LNCaP clone FGC (cell line): ENCODE measurements at places on chromosomes 3 and 15.

DNA sequence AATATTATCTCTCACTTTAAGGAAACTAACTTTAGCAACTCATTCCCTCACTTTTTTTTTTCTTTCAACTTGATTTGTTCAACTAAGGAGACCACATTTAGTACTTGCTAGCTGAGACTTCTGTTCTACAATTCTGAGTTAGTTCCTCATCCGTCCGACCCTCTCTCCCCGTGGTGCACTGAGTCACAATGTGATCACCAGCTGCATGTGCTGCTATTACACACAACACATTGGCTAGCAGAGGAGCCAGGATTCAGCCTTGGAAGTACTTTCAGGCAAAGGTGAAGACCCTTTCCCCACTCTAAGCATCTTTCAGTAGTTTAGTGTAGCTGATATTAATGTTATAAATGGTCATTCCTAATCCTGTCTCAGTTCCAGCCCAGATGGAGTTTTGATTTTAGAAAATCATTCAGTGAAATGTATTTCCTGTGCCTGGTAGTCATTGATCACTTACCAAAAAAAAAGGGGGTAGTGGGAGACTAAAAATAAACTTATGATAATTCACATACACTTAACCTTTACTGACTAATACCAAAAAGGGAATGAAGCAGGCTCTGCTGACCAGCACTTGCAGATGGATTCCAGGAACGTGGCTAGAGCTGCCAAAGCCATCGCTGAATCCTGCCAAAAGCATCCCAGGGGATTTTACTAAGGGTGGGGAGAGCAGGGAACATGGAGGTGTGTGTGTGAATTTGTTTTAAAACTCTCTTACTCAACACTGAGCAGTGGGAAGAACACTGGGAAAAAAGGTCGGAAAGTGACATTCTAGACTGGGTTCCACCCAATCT is 424.8 kb downstream of the LPP start:
- DNase-seq, result no peak

DNA sequence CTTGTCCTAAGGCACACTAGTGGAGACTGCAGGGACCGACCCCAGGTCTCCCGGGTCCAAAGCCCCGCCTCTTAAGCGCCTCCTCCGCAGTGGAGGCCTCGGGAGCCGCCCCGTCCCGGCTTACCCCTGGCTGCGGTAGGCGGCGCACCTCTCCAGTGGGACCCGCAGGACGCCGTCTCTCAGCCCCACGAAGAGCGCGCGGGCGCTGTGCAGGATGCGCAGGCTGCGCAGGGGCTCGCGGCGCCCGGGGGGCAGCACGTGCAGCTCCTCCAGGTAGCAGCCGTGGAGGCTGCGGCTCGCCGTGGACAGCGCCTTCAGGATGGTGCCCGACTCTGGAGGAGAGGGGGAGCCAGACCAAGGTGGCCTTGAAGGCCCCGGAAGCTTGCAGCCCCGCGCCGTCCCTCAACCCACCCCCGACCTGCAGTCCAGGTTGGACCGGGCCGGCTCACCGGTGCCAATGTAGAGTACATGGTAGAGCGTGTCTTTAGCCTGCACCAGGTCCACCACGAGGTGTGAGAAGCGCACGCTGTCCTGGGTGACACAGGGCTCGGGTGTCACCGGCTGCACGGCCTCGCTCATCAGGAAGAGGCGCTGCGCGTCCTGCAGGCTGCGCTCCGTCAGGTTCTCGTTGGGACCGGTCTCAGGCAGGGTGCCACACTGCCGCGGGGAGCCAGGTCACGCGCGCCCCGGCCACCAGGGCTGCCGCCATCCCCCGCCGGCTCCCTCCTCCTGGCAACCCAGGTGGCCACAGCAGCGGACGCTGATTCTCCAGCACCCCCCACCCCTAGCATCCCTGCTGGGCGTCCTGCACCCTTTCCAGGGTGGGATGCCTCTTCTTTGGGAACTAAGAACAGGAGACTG is 105.5 kb downstream of the SEMA5B start:
- no peak for DNase-seq

DNA sequence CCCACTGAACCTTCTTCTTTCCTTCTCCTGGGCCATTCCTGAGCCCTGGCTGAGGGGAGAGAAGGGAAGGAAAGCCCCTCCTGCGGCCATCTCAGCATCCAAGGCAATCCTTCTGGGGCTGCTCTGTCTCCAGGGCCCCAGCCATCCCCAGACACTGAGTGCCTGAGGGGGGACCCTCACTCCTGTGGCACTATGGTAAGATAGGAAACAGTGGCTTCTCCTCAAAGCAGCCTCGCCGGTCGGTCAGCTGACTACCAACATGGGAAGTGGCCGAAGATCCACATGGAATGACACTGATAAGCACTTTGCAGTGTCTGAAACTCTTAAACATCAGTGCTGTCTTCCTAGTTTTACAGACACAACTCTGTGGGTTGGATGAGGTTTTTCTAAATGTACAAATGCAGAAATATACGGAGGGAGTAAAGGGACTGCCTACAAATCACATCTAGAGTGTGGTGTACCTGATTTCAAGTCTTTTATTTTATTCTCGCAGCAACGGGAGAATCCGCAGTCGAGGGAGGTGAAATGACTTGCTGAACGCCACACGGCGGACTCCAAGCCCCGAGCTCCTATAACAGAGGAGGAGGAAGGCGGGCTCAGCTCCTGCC is 973 bp upstream of the ITPKA start:
- no peak for DNase-seq

DNA sequence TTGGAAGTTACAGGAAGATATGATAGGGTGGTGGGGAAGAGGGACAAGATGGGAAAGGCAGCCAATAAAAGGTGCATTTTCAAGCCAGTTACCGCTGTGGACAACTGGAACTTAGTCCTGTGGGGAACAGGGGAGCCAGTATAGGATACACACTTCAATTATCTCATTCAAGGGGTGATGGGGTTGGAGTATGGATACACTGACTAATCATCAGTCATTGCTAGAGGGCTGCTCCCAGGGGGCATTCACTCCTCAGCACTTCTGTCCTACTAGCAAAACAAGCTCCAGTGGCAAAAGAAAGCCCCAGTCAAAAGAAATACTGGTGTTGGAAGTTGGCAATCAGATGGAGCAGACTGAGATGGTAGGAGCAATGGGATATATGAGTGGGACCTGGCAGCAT is 183.4 kb upstream of the GADL1 start:
- DNase-seq, result no peak

- DNase-seq, result no peak
Observed at GRCh38 chr3:16059081-16059537, 115.4 kb upstream of the GALNT15 start.

DNA sequence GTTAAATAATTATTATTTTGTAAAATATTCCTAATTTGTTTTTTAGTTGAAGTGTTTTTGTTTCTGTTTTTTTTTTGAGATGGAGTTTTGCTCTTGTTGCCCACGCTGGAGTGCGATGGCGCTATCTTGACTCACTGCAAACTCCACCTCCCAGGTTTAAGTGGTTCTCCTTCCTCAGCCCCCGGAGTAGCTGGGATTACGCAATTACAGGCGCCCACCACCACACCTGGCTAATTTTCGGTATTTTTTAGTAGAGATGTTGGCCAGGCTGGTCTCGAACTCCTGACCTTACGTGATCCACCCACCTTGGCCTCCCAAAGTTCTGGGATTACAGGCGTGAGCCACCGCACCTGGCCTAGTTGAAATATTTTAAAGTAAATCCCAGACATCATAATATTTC is 48.7 kb upstream of the GATM start:
- no peak for DNase-seq

- no peak for DNase-seq
Observed at GRCh38 chr3:38327335-38328009, 19.1 kb upstream of the XYLB start.

- no peak for DNase-seq
Observed at GRCh38 chr3:31043184-31043819, 148.8 kb upstream of the GADL1 start.

DNA sequence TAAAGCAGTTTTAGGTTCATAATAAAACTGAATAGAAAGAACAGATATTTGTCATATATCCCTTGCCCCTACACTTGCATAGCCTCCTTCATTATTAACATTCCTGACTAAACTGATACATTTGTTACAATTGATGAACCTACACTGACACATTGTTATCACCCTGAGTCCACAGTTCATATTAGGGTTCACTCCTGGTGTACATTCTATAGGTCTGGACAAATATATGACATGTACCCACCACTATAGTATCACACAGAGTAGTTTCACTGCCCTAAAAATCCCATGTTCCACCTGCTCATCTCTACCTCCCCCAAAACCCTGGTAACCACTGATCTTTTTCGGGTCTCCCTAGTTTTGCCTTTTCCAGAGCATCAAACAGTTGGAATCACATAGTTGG is 13.8 kb downstream of the DCBLD2 start:
- DNase-seq, result no peak

DNA sequence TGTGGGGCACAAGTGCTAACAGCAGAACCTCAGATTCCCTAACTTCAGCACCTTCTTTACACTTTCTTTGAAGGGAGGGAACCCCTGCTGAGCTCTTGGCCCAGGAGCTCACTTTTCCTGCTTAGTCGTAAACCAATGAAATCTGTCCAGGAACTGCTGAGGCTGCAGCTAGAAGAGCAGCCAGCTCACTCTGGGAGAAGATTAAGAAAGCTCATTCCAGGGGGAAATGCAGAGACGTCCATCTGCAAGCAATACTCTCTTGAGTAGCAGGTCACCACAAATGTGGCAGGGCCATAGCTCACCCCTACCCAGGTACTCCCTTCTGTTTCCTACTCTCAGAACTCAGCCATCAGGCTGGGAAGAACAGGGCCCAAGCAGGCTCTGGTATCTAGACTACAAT is 103.3 kb downstream of the WDR76 start:
- DNase-seq, result peak; percentile 77

GRCh38 chr3:107916171-107916570 is 174.7 kb downstream of the CD47 start:
- no peak for DNase-seq

GRCh38 chr3:40073310-40074007 is 236.0 kb upstream of the EIF1B start:
- DNase-seq, result no peak
